GM12878 (cell line): ENCODE measurements at places on chromosomes 7 and 10. TPM values are rescaled to one million over a fixed set of nuclear protein-coding genes. Genes with fewer than 3 reads are reported as not detected.

Gene COBL
- total RNA-seq, result 0.03 and 0.21 TPM in 2 replicates

- no peak for DNase-seq
- H3K4me1 ChIP-seq, result no peaks in the 10 kb centered on the region
- no peaks in the 10 kb centered on the region for H3K36me3 ChIP-seq
- H3K4me3 ChIP-seq, result no peak overlapping the region
- H3K27me3 ChIP-seq, result no peaks in the 10 kb centered on the region
These were observed 100.9 kb downstream of the FOXL3 start for GRCh38 chr7:390761-391410.

- peaks cover 9% of the 10 kb centered on the region for H3K36me3 ChIP-seq
- no peaks in the 10 kb centered on the region for H3K27me3 ChIP-seq
- DNase-seq, result no peak
- no peak overlapping the region for H3K4me3 ChIP-seq
These were observed 6.5 kb upstream of the ERLIN1 start for GRCh38 chr10:100192350-100192749.

DNA sequence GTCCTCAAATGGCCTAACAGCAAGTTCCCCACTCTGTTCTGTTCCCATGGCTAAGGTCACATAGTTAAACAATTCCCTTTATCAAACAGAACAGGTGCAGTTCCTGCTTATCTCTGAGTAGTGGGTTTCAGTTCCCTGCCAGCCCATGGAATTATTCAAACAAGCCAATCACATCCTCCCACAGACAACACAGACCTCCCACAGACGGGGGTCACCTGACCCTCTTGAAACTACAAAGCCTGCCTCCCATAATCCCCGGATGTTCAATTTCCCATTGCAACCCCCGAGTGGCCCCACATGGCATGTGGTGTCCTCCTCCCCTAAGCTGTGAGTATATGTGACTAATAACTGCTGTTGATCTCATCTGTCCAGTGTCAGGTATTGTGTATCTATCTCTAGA, 64.1 kb downstream of the TMEM168 start:
- no peaks in the 10 kb centered on the region for H3K27me3 ChIP-seq
- H3K4me3 ChIP-seq, result no peak overlapping the region
- H3K27ac ChIP-seq, result no peak overlapping the region
- H3K36me3 ChIP-seq, result no peaks in the 10 kb centered on the region
- H3K4me1 ChIP-seq, result no peaks in the 10 kb centered on the region
- no peak for DNase-seq

DNA sequence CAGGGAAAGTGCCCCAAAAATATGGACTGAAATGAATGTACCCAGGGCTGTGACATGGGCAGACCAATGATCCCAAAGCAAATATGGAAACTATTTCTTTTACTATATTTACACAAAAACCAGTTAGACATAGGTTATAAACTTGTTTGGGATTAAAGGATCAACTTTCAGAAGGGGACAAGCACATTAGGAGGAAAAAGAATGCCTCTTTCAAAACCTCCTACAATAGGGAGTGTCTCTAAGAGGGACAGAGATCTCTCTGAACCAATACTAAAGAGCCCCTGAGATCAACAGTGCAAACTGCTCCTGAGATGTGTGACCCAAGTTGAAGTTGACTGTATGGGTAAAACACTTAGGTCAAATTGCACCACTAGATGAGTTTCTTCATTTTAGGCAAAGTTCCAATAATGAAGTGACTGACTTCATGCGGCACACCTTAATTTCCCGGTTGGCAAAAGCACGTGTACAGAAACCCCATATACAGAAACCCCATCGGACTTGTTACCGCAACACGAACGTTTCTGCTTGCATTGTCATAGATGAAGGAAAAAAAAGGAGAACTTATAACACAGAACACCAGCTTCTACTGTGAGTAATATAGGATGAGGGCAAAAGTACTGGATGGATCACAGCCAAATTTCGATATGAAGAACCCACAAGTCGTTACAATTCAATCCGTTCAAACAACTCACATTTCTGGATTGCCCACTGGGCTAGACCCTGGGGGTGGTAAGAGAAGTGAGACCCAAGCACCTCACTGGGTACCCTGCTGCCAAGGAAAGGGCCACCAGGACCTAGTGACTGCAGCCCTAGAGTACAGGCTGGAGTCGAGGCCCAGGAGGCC, 4.3 kb downstream of the SVIL start:
- H3K4me1 ChIP-seq, result no peaks in the 10 kb centered on the region
- H3K36me3 ChIP-seq, result no peaks in the 10 kb centered on the region

GRCh38 chr10:101644002-101644401, 51.0 kb downstream of the FBXW4 start:
- H3K4me3 ChIP-seq, result no peak overlapping the region
- DNase-seq, result no peak
- peaks cover 4% of the 10 kb centered on the region; the same call in 1 of the 2 replicates for H3K36me3 ChIP-seq
- H3K27me3 ChIP-seq, result no peaks in the 10 kb centered on the region
- no peaks in the 10 kb centered on the region for H3K4me1 ChIP-seq

Gene DEPP1
- total RNA-seq, result 8.6 and 8.9 TPM in 2 replicates

- H3K4me3 ChIP-seq, result no peak overlapping the region
- H3K36me3 ChIP-seq, result no peaks in the 10 kb centered on the region
- H3K4me1 ChIP-seq, result peaks cover 21% of the 10 kb centered on the region
- H3K27ac ChIP-seq, result no peak overlapping the region
These were observed 9.3 kb downstream of the NOD1 start for GRCh38 chr7:30469303-30469702.

Gene ADCYAP1R1
- total RNA-seq, result not detected in 2 replicates

DNA sequence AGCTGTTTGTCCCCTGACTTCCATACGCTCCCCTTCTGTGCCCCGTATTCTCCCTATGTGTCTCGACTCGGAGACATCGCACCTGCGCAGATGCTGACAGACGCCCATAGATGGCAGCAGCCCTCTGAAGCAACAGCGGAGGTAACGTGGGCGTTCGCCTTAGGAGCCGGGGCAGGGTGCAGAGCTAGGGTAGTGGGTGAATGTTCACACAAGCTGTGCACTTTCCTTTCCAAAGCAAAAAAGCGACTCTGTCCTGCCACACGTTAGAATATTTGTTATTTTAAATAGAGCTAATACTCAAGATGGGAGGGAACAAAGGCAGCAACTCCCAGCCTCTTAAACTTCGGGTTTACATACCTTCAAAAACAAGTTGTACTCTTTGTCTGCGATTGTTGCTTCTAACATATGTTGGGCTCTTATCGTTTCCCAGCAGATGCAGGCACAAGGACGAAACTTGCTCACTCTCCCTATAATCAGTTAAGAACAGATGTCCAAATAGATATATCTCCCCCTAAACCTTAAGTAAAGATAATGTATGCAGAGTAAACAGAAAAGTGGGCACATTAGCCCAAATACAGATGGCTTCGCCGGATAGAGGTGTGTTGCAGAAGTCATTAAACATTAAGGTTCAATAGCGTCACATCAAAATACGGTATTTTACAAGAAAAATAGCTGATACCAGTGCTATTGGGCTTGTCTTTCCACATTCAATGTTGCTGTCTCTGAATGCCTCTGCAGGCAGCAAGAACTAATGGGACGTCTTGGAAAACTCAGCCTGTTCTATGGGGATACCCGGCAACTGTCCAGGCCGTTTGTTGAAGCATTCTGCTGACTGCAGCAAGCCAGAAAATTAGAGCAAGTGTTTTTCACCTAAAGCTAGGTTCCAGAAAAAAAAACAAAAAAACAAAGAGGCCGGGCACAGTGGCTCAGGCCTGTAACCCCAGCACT, 340.3 kb upstream of the PRKCQ start:
- H3K4me3 ChIP-seq, result no peak overlapping the region
- no peaks in the 10 kb centered on the region for H3K36me3 ChIP-seq
- no peaks in the 10 kb centered on the region for H3K27me3 ChIP-seq

Gene ODAD2
- not detected in 2 replicates for total RNA-seq

Gene HOXA6
- total RNA-seq, result not detected in 2 replicates

- no peak for DNase-seq
- no peaks in the 10 kb centered on the region for H3K36me3 ChIP-seq
- no peak overlapping the region for H3K27ac ChIP-seq
- no peaks in the 10 kb centered on the region for H3K27me3 ChIP-seq
- no peak overlapping the region for H3K4me3 ChIP-seq
These were observed 25.4 kb downstream of the TLL2 start for GRCh38 chr10:96488161-96488935.

GRCh38 chr7:104123786-104124185, 84.0 kb downstream of the ORC5 start:
- no peak for DNase-seq
- no peaks in the 10 kb centered on the region for H3K4me1 ChIP-seq
- H3K27me3 ChIP-seq, result no peaks in the 10 kb centered on the region
- 0 out of 2 replicates have a peak, but pooled peaks cover 4% of the 10 kb centered on the region for H3K36me3 ChIP-seq
- H3K27ac ChIP-seq, result no peak overlapping the region
- H3K4me3 ChIP-seq, result no peak overlapping the region

DNA sequence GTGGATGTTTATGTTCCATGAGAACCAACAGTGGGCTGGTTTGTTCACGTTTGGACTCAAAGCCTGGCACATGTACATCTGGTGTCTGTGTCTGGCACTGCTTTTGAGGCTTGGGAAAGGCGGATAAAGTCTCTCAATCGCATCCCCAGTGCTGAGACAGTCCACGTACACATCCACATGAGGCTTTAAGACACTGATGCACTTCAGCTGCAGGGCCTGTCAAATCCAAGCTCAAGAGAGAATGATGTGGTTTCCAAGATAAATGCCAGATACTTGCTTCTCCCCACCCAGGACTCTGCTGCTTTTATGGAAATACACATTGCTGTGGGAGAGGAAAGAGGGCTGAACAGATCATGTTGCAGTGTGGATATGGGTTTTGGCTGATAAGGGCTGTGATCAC, 178.4 kb downstream of the ADARB2 start:
- no peak overlapping the region for H3K4me3 ChIP-seq
- no peak for DNase-seq
- no peaks in the 10 kb centered on the region for H3K27me3 ChIP-seq
- H3K36me3 ChIP-seq, result no peaks in the 10 kb centered on the region

Gene HTR7
- total RNA-seq, result not detected in 2 replicates

GRCh38 chr7:27532314-27532713, 130.4 kb downstream of the HIBADH start:
- H3K4me1 ChIP-seq, result no peaks in the 10 kb centered on the region
- H3K36me3 ChIP-seq, result no peaks in the 10 kb centered on the region
- no peak overlapping the region for H3K27ac ChIP-seq
- H3K4me3 ChIP-seq, result no peak overlapping the region
- no peaks in the 10 kb centered on the region for H3K27me3 ChIP-seq

- no peak overlapping the region for H3K4me3 ChIP-seq
- no peaks in the 10 kb centered on the region for H3K36me3 ChIP-seq
- H3K4me1 ChIP-seq, result peaks cover 4% of the 10 kb centered on the region
- H3K27ac ChIP-seq, result no peak overlapping the region
- DNase-seq, result no peak
- no peaks in the 10 kb centered on the region for H3K27me3 ChIP-seq
These were observed 111.5 kb upstream of the AHR start for GRCh38 chr7:17186745-17187530.

Gene TMEM270
- not detected in 2 replicates for total RNA-seq

- H3K27ac ChIP-seq, result no peak overlapping the region
- no peaks in the 10 kb centered on the region for H3K4me1 ChIP-seq
- no peaks in the 10 kb centered on the region for H3K27me3 ChIP-seq
These were observed 238.5 kb upstream of the GALNT17 start for GRCh38 chr7:70893422-70893821.

Gene MRLN
- total RNA-seq, result not detected in 2 replicates

DNA sequence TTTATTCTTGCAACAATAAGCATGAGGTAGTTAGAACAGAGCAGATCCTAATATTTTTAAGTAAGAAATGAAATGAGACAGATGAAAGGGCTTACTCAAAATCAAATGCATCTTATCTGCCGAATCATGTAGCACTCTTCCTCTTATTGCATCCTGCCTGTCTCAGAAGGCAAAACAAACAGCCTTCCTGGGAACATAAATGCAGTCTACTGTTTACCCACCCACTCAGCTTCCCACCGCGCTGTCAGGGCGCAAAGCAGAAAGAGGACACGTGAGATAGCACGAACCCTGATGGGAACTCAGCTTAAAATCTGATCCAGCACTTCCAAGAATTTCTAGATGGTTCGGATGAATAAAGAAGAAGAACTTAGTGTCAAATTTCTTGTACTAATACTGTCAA, 114.4 kb upstream of the CDK1 start:
- H3K36me3 ChIP-seq, result no peaks in the 10 kb centered on the region
- H3K27ac ChIP-seq, result no peak overlapping the region
- no peak for DNase-seq
- H3K4me1 ChIP-seq, result no peaks in the 10 kb centered on the region

- H3K4me1 ChIP-seq, result peaks cover 42% of the 10 kb centered on the region
- H3K27me3 ChIP-seq, result no peaks in the 10 kb centered on the region
- H3K4me3 ChIP-seq, result peak overlapping the region; percentile 69
These were observed 107.5 kb downstream of the ELMO1 start for GRCh38 chr7:37341033-37341630.

Gene MACC1
- 26.6 and 27.6 TPM in 2 replicates for total RNA-seq

GRCh38 chr10:59276919-59277318, 85.4 kb downstream of the FAM13C start:
- H3K4me1 ChIP-seq, result no peaks in the 10 kb centered on the region
- no peak for DNase-seq
- H3K27me3 ChIP-seq, result no peaks in the 10 kb centered on the region
- H3K36me3 ChIP-seq, result no peaks in the 10 kb centered on the region
- H3K27ac ChIP-seq, result no peak overlapping the region

DNA sequence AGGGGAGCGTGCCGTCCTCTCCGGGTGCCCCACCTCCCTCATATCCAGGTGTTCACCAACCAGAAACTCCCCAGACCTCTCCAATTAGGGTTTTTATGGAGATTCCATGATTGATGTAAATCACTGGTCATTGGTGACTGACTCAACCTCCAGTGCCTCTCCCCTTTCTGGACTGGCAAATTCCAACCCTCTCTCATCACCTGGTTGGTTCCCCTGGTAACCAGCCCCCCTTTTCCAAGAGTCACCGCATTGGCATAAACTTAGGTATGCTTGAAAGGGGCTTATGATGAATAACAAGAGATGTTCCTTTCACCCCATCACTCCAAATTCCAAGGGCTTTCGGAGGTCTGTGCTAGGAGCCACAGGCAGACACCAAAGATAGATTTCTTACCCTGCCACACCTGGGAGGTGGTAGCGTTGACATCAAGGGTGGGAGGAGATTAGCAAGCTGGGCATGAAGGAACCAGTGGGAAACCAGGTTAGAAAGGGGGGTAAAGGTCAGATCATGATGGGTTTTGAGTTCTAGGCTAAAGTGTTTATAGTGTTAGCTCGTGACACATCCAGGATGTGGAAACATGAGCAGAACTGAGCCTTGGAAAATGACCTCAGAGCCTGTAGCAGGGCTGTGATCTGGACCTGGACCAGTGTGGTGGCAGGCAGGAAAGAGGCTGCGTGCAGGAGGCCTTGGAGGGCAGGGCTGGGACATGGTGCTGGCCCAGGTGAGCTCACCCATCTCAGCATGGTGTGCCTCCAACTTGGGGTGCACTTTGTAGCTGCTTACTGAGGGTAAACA, 45.1 kb downstream of the CAMK1D start:
- H3K4me3 ChIP-seq, result no peak overlapping the region
- no peaks in the 10 kb centered on the region for H3K27me3 ChIP-seq
- no peak overlapping the region for H3K27ac ChIP-seq
- peaks cover 2% of the 10 kb centered on the region; the same call in 1 of the 2 replicates for H3K4me1 ChIP-seq

Gene ARHGAP21
- total RNA-seq, result 50.7 and 55.0 TPM in 2 replicates

Gene VAX1
- total RNA-seq, result not detected in 2 replicates

DNA sequence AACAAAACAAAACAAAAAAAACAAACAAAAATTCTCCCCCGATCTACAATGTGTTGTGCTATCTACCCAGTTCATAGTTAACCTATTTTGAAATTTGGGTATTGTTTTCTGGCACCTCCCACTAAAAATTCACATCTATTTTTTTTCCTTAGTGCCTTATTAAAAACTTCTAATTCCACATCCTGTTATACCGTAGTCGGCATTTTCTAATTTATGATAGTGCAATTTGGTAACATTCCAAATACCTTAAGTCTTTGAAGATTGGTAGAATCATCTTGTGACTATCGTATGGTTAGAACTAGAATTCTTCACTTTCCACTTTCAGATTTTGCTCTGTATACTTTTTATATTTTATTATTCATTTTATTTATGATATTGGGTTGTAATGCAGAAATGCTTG, 4.5 kb upstream of the NRG3 start:
- no peak overlapping the region for H3K4me3 ChIP-seq
- H3K36me3 ChIP-seq, result no peaks in the 10 kb centered on the region
- H3K4me1 ChIP-seq, result no peaks in the 10 kb centered on the region
